ENCODE measurements at places on chromosomes 4 and X.

DNA sequence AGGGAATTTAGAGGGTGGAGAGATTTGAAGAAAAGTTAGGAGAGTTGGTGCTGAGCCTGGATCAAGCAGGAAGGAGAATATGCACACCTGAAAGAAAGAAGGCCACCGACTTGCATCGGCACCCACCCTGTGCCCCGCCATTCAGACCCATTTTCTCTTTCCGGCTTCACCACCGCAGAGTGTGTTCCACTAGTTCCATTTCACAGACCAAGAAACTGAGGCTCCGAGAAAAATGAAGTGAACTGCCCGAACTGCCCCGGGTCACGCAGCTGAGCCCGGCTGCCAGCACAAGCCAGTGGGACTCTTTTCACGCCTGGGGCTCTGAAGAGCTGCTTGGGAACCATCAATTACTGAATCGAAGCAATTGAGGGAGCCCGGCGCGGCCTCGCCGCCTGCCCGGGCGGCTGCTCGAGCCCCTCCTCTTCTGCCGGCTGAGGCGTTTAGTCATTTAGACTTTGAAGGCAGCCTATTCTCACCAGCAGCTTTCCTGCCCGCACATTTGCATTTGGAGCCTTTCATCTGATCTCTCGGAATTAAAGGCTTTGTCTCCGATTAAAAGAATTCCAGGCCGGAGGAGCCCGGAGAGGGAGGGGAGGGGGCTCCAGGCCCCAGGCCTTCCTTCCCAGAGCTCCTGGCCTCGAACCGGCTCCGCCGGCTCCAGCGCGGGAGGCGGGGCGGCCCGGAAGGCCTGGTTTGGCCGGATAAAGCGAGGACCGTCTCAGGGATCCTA lies 140.2 kb upstream of the PJA1 start:
- no peak for DNase-seq

GRCh38 chr4:153497988-153498967 lies 32.1 kb downstream of the TMEM131L start:
- DNase-seq: no peak

DNA sequence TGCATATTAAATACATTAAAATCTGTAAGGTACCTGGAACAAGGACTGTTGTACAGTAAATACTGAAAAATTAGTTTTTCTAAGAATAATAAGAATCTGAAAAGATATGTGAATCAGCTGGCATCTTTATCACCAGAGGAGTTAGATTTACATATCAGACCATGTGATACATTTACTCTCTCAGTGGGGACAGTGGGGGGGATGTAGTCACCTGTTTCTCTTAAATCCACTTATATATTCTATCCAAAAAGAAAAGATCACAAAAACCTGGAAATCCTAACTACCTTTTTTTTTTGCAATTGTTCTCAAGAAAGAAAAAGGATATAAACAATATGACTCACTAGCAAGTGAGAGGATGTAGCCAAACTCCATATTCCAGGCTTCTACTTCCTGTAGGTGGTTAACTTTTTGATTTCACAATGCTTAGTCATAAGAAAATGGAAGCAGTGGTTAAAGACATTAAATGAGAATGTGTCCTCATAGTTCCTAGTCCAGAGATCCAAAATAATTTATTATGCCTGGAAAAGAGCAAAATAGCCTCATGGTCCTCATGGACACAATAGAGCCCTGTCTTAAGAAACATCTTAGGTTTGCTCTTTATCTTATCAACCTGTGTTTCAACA lies 22.5 kb upstream of the MYOZ2 start:
- no peak for DNase-seq

DNA sequence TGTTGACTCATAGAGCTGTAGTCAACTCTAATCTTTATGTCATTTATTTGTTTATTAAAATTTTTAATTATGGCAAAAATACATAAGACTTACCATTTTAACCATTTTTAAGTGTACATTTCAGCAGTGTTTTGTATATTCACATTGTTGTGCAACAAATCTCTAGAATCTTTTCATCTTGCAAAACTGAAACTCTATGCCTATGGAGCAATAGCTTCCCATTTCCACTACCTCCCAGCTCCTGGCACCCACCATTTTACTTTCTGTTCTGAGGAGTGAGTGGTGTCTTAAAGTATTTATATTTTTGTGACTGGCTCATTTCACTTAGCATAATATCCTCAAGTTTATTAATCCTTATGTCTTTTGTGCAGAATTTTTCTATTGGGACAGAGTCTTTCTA lies 181.0 kb downstream of the GPAT3 start:
- DNase-seq: no peak

- DNase-seq: no peak
Observed at GRCh38 chrX:101062176-101062575, 10.3 kb upstream of the TRMT2B start.

DNA sequence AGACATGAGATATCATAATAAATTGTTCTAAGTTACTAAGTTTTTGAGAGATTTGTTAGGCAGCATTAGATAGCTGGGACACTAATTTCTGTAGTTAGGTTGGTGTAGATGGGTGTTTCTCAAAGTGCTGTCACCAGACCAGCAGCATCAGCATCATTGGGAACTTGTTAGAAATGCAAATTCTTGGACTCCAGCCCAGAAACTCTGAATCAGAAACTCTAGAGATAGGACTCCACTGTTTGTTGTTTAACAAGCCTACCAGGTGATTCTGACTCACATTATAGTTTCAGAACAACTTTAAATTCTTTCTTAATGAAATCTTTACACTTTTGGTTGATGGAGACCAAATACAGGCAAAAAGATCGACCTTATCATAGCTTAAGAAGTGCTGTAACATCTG lies 173.7 kb downstream of the PABPC4L start:
- DNase-seq: peak; percentile 64

- DNase-seq: no peak
Observed at GRCh38 chrX:130716781-130717413, 186.1 kb downstream of the ENOX2 start.

- DNase-seq: peak; percentile 56
Observed at GRCh38 chr4:68271851-68272357, 26.4 kb upstream of the TMPRSS11B start.

DNA sequence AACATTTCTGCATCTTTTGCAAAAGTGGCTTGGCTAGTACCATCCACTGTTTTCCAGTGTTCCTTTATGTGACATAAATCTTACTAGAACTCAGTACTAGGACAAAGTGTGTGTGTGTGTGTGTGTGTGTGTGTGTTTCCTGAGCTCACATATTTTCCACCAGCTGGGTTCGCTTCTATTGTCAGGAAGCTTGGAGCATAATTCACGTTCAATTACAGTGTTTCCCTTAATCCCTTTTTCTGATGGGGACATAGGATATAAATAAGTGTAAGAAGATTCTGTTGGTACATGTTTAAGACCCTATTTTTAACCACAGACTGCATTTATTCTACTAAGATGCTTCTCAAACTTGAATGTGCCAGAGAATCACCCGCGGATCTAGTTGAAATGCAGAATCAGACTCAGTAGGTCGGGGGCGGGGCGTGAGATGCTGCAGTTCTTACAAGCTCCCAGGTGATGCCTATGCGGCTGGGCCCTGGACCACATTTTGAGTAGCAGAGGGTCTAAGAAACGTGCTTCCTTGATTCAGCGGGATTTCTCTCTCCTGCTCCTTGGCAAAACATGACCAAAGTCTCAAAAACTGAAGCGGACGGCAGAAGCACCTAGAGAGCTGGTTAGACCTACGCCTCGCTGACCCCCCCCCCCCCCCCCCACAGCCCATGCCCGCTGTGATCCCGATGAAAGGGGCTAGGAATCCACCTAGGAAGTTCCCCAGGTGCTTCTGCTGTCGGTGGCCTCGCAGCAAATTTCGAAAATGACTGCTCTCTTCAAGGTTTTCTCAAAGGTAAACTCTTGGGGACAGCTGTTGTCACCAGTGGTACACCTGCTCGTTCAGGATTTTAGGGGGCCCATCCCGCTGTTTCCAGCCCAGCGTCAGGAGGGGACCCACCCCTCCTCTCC lies 797 bp downstream of the CD99L2 start:
- DNase-seq: no peak

DNA sequence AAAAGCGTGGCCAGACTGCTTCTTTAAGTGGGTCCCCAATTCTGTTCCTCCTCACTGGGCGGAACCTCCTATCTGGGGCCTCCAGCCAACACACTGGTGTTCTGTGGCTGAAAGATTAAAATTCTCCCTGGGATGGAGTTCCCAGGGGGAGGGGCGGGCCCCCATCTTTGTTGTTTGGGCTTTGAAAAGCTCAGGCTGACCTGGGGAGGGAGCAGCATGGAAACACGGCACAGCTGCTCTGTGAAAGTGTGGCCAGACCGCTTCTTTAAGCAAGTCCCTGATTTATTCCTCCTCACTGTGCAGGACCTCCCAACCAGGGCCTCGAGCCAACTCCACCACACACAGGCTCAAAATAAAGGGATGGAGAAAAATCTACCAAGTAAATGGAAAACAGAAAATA lies 219.5 kb downstream of the TMEM47 start:
- DNase-seq: no peak

DNA sequence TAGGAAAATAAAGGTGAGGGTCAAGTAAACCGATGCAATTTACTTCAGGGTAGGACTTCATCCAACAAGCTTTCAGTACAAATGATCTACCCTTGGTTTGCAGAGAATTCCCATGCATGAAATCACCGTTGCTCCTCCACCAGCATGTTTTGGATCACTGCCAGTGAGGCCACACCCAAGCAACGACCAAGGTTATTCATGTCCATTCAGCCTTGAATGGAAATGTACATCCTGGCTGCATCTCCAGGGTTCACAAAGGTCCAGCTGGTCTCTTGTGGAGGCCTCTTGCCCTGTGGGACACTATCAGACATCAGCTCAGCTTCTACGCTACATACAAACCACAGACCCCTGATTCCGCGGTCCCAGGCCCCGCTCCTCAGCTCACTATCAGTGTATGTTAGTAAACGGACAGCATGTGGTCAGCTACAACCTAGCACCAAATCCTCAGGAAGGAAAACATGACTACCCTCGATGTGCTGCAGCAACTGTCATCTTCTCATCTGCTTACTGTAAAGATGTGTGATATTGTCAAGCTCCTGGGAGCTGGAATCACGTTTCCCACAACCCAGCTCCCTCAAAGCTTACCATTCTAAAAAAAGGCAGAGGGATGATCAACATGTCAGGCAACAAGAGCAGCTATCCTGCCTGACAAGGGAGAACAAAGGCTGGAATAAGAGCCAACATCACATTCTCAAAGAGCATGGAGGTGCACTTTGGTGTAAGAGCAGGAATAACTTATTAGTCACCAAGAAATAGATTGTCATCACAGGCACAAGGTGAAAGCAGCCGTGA lies 4.9 kb downstream of the LYAR start:
- DNase-seq: no peak

- DNase-seq: no peak
Observed at GRCh38 chr4:43992552-43992951, 456.1 kb downstream of the KCTD8 start.

- no peak for DNase-seq
Observed at GRCh38 chr4:21656832-21657231, 291.7 kb downstream of the KCNIP4 start.

DNA sequence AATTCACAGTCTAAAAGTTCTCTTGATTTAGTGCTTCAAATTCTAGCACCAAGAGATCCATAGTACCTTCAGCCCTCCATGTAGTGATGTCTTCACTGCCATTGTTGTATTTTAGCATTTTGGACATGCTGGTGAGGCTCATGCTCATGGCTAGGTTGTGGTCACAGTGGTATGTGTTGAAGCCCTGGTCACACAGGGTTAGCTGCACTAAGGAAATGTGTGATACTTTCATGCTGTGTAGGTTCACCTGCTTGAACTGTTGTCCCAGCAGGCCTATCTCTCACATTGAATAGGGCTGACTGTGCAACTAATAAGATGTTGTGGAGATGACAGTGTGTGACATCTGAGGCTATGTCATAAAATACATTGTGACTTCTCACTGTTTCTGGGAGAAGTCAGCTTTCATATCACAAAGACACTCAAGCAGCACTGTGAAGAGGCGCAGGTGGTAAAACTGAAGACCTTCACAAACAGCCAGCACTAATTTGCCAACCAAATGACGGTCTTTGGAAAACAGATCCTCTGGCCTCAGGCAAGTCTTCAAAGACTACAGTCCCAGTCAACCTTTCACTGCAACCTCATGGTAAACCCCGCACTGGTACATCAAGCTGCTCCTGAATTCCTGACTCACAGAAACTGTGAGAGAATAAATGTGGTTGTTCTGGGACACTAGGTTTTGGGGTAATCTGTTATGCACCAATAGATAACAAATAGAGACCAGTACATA lies 17.4 kb upstream of the ADH4 start:
- DNase-seq: no peak

GRCh38 chr4:114265342-114265741 lies 285.9 kb upstream of the ARSJ start:
- DNase-seq: no peak

DNA sequence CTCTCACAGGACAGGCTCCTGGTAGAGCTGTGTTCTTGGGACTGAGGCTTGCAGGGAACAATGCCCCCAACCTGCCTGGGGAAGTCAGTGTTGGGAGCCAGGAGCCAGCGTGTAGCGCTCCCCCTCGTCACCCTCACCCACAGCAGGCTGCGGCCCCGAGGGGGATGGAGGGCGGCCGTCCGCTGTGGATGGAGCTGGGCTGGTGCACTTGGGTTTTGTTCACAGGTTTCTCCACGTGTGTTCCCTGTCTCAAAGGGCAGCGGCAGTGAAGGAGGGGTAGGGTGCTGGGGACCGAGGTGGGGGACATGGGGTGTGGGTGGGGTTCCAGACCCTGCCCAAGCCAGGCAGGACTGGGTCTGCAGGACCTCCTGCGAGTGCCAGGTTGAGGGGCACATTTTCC lies 69.1 kb downstream of the RGS12 start:
- DNase-seq: no peak

DNA sequence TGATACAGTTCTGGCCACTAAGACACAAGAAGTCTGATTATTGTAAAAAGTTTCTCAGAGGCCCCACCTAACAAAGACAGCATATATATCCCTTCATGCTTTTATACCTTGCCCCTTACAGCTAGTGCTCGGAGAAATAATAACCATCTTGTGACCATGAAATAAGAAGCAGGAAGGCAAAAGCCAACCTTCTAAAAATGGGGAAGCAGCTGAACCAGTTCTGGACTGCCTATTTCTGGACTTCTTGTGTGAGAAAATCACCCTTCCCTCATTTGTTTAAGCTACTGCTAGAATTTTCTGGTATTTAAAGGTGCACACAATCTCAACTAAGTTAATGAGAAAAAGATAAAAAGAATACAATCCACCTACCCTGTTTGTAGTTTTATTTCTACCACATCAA lies 87.5 kb downstream of the CNOT6L start:
- DNase-seq: no peak

DNA sequence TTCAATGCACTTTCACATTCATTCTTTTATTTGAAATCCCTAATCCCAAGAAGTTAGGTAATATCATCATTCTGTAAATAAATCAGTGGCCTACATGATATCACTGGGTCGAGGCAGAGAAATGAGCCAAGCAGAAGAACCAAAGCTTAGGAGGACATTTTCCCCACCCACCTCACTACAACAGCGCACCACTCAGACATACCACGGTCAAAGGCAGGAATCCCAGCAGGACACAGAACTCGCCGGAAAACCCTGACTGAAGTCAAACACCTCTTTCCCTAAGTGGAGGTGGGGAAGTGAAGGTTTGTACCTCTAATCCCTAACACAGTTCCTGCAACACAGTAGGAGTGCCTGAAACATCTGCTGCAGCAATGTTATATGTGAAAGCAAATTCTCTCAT lies 21.5 kb downstream of the RELL1 start:
- no peak for DNase-seq

- no peak for DNase-seq
Observed at GRCh38 chr4:106690487-106690886, 321.9 kb upstream of the GIMD1 start.

- no peak for DNase-seq
Observed at GRCh38 chrX:154409222-154409871, at the start of gene DNASE1L1. Gene DNASE1L1, minus strand, starts transcription at chrX:154409254. Its CDS starts 3,686 bp downstream, at chrX:154405568.

All from Panc1 (cell line).